ENCODE measurements at places on chromosomes 12 and 14.
A peak's percentile ranks its signal among the peaks of the same experiment; 100 is the strongest.

GRCh38 chr14:53501361-53502211 lies 348.5 kb upstream of the DDHD1 start:
- peak; percentile 59 for DNase-seq

- no peak for DNase-seq
These were observed 283.5 kb downstream of the GLT1D1 start for GRCh38 chr12:129136694-129137325.

DNA sequence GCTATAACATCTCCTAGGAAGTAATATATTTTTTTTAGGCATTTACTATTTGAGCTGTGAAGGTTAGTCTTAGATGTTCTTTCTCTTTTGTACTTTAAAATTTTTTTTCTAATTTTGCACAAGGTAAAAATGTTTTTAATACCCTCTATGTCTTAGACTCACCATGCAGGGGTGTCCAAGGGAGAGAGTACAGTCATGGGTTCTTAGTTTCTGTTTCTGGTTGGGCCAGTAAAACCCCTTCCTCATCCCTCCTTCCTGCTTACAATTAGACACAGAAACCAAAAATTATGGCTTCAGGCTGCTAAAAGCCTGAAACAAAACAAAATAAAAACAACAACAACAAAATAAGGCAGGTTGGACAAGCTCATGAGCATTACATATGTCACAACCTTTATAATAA lies 193.0 kb downstream of the SYT1 start:
- DNase-seq = no peak

DNA sequence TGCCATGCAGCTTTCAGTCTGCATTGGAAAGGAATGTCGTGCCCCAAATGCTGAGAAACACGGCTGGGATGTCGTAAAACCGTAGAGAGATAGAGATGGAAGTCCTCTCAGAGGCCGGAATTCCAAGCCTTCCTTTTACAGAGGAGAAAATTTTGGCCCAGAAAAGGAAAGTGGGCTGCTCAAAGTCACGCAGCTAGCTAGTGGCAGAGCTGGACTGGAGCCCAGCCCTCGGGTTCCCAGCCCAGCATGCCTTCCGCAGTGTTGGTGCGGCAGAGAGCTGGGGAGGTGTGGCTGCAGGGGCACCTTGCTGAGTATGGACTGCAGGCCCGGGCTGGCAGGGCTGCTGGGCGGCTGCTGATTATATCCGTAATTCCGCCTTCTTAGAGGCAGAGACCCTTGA lies 50.3 kb downstream of the KCNA1 start:
- DNase-seq = no peak

- DNase-seq = no peak
These were observed 87.3 kb downstream of the DYRK2 start for GRCh38 chr12:67735868-67736267.

DNA sequence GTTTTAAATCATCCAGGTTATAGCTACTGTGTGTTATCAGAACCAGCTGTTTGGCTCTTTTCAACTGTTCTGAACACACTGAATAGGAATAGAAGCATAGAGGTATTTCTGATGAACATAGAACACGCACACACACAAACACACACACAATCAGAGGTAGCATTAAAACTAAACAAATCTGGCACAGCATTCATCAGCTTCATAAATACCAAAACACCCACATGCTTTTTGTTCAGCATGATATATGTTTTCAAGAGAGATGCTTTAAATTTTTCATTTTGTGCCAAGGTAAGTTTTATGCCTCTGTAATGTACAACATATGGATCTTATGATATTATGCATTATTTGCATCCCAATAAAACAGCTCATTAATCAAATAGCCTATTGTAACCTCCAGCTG lies 208.6 kb downstream of the GALC start:
- DNase-seq = peak; percentile 74

DNA sequence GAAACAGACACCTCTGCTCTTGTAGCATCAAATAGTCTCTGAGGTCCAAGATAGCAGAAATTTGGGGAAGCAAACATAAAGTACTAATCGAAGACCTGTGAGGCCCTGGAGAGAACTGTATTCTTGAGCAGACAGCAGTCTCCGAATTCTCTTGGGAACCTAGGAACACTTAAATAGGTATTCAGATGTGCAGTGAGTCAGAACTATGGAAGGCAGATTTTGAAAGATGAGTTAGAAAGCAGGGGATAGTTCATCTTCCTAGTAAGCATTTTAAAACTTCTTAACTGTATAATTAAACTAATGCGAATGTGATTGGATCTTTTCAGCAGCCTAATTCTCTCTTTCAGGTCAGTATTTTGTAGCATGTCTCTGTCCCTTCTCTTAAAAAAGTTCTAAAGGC lies 30.6 kb downstream of the NAA30 start:
- no peak for DNase-seq

- DNase-seq = no peak
These were observed 18.9 kb upstream of the CRACR2A start for GRCh38 chr12:3771853-3772252.

DNA sequence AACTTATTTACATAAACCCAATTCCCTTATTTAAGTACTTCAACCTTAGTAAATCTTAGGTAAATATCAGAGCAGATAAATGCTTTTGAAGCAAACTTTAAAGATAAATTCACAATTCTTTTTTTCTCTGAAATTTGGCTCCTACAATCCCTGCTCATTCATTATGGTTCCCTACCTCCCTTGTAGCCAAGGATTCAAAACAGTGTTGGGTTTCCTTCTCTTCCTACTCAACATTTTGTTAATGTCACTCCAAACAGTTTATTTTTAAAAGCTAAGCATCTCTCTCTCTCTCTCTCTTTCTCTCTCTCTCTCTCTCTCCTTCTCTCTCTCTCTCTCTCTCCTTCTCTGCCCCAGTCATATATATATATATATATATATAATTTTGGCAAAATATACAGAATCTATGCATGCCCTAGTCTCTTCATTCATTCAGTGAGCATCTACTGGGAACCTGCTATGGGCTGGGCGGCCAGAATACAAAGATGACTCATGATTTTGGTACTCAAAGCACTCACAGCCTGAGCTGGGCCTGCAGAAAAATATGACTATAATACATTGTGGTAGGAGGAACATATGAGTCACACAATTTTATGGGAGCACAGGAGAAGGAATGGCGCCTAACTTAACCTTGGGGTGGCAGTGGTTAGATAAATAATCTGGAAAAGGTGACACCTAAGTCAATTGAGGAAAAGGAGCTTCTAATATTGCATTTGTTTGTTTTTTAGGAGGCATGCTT lies 123.7 kb upstream of the DHRS4 start:
- DNase-seq = peak; percentile 89

DNA sequence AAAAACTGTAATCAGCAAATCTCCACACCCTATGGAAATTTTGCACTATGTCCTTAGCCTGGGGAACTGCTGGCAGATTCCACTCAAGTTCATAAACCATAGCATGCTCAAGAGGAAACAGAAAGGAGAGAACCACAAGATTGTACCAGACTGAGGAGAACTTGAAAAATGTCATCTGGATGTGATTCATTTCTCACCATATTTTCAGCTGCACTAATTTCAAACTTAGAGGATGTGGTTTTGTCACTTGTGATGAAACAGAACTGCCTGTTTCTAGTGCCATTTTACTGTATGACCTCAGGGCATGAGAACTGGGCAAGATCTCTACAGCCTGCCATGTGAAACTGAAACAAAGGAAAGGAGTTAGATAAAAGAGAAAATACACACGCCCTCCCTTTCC lies 1493.1 kb upstream of the FLRT2 start:
- peak; percentile 27 for DNase-seq

GRCh38 chr14:45212231-45212630 lies 40.8 kb downstream of the MIS18BP1 start:
- no peak for DNase-seq
